ENCODE measurements at places on chromosomes 4 and X.

DNA sequence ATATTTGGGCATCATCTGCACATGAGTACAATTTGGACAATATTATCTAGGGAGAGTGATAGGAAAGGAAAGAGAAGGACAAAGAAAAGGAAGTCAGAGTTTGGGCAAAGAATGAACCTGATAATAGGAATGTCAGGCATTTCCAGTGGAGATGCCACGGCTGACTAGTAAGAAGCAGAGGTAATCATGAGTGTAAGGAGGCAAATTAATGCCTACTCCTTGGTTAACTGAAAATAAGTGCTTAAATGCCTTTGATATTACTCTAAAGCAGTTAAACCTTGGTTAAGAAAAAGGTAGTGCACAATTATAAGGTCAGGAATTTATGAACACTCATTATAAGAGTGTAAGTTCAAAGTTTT is 99.2 kb upstream of the DDIT4L start:
- DNase-seq: no peak

DNA sequence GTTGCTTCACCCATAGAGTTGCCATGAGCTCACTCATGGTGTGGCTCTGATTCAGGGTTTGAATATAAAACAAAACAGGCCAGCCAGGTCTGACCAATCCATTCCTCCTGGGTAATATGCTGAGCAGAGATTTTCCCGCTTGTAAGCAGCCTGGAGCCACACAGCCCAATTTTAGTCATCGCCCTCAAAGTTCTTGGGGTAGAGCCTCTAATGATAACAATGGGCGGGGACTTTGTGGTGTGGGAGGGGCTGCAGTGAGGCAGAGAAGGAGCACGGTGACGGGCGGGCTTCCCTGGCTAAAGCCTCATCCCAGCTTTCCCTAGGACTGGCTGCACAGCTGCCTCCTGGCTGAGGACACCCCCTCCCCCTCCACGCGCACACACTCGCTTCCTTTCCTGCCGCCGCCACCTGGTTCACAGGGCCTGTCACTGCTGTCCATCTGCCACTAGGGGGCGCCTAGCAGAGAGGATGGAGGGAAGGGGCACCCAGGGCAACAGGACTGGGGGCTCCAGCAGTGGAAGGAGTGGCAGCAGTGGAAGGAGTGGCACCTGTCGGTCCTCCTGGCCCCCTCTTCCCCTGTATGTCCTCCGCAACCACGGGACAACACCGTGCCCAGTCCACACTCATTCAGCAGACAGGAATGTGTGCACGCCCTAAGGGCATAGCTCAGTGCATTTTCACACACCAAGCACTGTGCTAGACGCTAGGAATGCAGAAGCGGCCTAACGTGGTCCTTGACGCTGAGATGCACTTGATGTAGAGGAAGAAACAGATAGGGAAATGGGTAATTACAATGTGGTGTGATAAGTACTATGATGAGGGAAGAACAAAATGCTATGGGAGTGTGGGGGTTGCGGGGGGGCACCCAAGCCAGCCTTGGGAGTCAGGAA is 26.8 kb downstream of the PRPS1 start:
- DNase-seq: peak; percentile 70

DNA sequence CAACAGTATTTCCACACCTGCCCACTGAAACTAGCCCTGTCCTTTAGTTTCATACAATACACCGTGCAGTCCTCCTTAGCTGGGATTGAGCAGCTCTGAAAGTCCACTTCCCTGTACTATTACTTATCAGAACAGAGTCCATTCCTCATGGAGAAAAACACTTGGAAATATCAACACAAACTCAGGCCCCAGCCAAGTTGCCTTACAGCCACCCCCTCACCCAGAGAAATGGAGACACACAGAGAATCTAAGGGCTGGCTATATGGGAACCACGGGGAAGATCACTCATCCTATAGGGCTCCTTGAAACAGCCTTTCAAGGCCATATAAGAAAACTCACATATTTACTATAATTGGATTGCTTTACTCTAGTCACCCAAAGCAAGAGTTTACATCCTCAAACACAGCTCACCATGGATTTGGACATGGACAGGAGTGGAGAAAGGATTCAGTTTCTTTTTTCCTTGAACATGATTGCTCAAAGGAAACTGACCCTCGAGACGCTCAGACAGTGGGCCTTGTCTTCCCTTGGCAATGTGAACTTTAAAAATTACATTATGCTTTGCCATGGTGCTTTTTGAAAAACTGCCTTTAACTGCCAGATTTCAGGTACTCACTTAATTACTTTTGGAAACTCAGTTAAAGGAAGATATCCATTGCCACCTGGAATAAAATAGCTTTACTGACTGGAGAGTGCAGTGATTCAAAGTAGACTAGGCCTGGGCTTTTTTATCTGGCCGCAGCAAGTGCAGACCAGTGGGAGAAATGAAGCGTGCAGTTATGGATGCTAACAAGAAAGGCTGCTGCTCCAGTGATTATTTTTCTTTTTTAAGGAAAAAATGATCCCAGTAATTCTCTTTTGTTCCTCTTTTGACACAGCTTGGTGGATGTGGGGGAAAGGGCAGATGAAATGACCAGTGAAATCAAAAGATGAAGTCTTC is 1.6 kb downstream of the SCARB2 start:
- no peak for DNase-seq

DNA sequence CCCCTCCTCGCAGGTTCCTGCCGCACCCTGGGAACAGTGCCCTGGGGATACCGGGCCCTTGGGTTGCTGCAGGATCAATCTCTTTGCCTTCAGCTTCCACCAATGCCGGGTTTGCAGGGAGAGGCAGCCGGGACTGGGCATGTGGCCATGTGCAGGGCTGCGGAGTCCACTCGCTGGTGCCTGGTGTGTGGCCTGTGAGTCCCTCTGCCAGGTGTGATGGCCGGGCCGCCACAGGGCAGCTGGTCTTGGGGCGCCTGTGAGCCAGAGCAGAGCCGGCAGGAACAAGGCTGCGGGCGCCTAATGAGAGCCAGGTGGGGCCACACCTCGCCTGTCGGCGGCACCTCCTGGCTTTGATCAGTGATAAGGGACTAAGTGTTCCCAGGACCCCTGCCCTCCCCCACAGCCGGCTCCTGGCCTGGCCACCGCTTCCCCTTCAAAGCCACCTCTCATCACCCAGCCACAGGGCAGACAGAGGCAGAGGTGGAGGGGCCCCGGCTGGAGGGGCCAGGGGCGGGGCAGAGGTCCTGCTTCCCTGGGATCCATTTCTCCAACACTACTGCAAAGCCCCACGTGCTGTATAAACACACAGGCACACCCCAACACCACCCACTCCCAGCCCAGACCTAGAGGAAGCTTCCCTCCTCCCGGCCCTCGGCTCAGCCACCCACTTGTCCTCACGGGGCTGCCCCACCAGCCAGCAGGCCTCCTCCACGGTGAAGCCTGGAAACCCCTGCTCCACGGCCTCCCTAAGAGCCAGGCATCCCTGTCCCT is 132.7 kb downstream of the CPZ start:
- no peak for DNase-seq

- no peak for DNase-seq
Measured at GRCh38 chr4:41532882-41533281, 5.1 kb upstream of the LIMCH1 start.

DNA sequence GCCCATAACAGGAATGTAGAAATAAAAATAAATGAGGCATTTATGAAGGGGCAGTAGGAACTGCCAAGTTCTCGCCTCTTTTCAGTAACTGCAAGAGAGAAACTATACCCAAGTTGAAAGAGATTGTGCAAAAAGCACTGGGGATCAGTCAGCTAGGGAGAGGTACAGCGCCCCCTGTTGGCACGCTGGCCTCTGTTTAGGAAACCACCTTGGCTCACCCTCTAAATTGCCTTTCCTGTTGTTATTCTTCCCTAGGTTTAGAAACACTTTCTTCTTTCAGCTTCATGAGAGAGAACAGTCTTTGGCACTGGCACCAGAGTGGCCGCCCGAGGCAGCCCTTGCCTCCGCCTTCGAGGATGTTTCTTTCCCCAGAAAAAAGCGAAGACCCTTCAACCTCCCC is 348.5 kb downstream of the MID1IP1 start:
- DNase-seq: peak; percentile 71

Data from activated CD4-positive, alpha-beta T cell treated with anti-CD3 and anti-CD28 coated beads, Interleukin-2, amount 50 U/mL, for 48 hours (primary cell).